ENCODE measurements at places on chromosomes 2 and 18.

DNA sequence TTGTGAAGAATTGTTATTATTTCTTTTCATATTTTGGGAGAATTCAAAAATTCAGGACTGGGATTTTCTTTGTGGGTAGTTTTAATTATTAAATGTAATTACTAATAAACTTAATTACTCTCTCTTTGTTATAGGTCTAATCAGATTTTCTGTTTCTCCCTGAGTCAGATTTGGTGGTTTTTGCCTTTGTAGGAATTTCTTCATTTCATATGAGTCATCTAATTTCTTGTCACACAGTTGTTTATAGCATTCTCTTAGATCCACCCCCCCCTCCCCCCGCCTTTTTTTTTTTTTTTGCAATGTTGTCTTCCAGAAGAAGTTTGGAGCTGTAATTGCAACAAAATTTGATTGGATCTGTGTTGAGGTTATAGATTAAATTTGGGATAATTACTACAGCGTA, 26.0 kb upstream of the GALR1 start:
- no peak for DNase-seq

- no peak for DNase-seq
Observed at GRCh38 chr18:61679836-61680235, 213.0 kb downstream of the RNF152 start.

DNA sequence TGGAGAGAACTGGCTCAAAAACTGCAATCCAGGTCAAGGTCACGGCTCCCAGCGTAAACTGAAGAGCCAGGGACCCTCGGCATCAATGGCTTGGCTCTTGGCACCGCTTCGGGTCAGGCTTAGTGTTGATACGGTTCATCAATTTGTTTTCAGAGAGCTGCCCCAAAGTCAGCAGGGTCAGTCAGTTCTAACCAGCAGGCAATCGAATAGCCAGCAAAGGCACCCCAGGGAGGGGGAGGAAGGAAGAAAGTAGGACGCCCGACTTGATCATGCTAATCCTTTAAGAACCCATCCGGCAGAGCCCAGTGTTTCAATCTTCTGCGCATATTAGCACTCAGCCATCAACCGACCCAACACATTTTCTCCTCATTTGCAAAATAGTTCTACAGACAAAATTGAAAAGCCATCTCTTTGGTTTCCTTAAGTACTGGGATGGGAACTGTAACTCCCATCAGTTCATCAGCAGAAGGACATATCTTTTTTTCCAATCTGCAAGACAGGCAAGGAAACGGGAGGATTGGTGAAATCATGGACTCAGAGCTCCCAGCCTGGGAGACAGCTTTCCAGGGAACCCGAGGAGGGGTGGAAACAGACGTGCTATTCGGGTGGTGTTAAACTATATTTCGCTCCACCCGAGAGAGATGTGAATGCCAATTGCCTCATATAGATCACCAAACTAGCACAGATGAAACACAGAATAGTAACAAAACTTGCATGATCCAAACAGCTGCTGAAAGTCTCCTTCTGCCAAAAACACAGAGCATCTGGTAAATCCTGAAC, 40.7 kb upstream of the CABLES1 start:
- no peak for DNase-seq

GRCh38 chr2:161650116-161651015, 26.1 kb downstream of the SLC4A10 start:
- DNase-seq: no peak

DNA sequence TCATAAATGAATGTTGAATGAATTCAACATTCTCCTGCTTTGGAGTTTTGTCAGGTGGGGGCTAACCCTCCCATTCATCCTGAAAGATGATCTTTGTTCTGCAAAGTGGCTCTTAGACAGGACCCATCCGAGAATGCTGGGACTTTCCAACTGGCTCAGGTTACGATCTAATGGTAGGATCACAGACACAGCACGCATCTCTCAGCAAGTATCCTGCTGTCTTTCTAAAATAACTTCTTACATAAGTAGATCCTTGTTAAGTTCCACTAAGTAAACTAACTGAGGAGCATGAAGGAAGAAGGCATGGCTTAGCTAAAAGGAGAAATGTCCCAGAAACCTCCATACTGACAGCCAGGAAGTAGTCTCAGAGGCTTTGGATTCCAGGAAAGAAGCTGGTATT, 23.7 kb downstream of the CYP27A1 start:
- no peak for DNase-seq

- DNase-seq: no peak
Observed at GRCh38 chr2:22907330-22907729, 477.6 kb upstream of the KLHL29 start.

- no peak for DNase-seq
Observed at GRCh38 chr2:16067866-16068551, 127.7 kb downstream of the MYCN start.

- no peak for DNase-seq
Observed at GRCh38 chr2:74332550-74333174, 10.6 kb downstream of the SLC4A5 start.

DNA sequence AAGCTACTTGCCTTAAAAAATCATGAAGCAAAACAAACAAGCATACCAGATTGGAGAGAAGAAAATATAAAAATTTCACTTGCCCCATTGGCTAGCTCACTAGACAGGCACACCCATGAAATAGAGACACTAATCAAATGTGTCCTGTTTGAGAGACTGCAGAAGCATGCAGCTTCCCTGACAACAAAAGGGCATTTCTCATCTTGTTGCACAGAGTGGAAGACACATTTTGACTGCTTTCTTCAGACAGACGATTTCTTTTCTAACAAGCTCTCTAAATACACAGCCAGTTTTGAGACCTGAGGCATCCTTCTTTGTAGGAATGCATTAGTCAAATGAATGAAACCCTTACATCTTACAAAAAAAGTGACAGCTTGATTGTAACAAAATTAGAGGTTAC, 1558.6 kb upstream of the NXPH2 start:
- DNase-seq: no peak

- DNase-seq: no peak
Observed at GRCh38 chr2:163011000-163011399, 172.4 kb upstream of the KCNH7 start.

GRCh38 chr2:36485521-36485920, 112.4 kb downstream of the FEZ2 start:
- DNase-seq: no peak

DNA sequence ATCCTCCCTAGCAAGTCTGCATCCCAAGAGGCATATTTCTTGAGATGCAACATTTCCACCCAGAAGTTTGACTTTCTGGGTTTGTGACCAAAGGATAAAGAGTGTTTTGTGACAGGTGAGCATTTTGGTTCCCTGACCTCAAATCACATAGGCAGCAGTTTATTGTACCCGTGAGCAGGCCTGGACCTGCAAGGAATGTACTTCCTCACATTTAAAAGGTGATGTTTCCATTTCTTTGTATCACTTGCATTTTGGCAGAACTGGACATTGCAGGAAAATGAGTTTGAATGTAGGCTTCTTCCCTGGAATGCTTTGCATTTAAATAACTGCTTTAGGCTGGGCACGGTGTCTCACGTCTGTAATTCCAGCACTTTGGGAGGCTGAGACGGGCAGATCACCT, 160.7 kb downstream of the ALPK2 start:
- DNase-seq: no peak

GRCh38 chr2:42351864-42352263, 9.2 kb downstream of the COX7A2L start:
- no peak for DNase-seq

- DNase-seq: no peak
Observed at GRCh38 chr2:224776795-224777558, 60.8 kb upstream of the CCDC195 start.

GRCh38 chr2:218501665-218502064, 66.5 kb downstream of the USP37 start:
- DNase-seq: no peak

GRCh38 chr18:46343931-46344372, 239.8 kb downstream of the HAUS1 start:
- peak; percentile 31 for DNase-seq

DNA sequence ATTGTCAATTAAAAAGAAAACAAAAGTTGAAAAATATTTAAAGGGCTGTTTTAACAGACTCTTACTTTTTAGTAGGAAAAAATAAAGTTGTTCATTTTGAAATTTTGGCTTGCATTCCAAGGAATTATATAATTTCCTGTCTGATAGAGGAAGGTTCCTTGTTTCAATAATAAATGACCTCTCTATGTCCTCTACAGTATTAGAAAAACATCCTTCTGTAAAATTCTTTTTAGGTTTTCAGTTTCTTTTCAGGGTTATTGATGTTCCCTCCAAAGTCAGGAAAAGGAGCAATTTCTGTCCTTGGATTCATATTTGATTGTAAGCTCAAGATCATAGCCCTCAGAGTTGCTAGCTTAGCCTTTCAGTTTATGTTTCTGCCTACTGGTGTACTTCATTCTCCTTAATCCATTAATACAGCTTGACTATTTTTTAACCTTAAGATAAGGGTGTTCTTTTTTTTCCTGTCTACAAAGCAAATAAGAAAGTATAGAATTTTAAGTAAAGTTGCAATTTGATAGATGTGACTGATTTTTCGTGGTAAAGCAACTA, 125.2 kb upstream of the COL3A1 start:
- DNase-seq: no peak

GRCh38 chr18:39692367-39693015, 2126.9 kb upstream of the CELF4 start:
- no peak for DNase-seq

- DNase-seq: no peak
Observed at GRCh38 chr2:190564838-190565237, 30.3 kb upstream of the NEMP2 start.

DNA sequence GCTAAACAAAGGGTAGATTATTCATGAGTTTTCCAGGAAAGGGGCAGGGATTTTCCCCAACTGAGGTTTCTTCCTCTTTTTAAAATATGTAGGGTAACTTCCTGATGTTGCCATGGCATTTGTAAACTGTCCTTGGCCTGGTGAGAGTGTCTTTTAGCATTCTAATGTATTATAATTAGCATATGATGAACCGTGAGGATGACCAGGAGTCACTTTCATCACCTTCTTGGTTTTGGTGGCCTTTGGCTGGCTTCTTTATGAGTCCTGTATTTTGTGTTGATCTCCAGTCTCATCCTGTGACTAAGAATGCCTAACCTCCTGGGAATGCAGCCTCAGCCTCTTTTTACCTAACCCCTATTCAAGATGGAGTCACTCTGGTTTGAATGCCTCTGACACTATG, 391.0 kb upstream of the LINC00305 start:
- no peak for DNase-seq

DNA sequence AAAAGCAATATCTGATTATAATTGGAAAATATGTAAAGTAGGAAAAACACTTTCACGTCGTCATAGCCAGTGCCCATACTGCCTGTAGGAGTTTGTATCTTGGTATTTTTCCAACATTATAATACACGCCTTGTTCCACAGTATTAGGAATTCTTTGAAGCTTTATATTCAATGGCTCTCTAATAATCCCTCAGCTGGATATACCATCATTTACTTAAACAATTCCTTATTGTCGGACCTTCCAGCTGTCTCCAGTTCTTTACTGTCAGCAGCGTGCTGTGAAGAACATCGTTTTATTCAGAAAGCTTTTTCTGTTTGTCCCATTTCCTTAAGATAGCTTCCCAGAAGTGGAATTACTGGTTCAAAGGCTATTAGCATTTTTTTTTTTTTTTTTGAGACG, 31.7 kb downstream of the ATP6V1C2 start:
- DNase-seq: no peak

GRCh38 chr2:145644820-145645302, 1124.9 kb upstream of the ZEB2 start:
- DNase-seq: no peak

DNA sequence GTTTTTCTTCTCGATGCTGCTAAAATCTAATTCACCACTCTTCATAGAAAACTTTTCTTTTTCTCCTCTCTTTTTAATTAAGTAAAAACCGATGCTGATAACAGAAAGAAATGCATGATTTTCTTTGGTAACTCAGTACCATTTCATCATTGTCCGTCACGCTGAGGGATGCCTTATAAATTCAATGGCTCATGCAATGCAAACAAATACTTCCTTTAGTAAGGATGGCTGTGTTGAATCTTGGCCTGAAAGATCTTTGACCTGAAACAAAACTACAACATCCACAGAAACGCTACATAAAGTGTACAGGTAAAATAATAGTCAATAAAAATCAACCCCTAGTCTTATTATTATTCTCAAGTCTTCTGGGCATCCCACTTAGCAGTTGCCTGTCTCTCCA, 261.4 kb downstream of the SLC8A1 start:
- DNase-seq: no peak

DNA sequence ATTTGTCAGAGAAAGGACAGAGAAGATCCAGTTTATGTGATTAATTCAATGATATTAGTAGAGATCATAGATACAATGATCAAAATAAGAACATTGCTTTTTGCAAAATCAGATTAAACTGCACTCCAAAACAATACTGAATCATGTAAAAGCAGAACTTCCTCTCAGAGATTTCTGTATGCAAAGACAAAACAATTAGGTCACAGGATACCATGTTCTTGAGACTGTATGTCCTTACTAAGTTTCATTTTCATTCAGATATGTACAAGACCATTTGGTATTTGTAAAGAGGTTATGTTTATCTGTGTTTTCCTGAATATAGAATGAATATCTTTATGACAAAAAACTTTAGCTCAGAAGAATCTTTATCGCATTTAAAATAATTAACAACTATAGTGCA, 161.8 kb downstream of the DLGAP1 start:
- DNase-seq: no peak

- no peak for DNase-seq
Observed at GRCh38 chr2:31214444-31214915, 2.8 kb downstream of the CAPN14 start.

- DNase-seq: peak; percentile 13
Observed at GRCh38 chr18:5197032-5197434, at the start of gene AKAIN1. Gene AKAIN1 (minus strand): TSS chr18:5197257. CDS start chr18:5197053, 204 bp downstream.

GRCh38 chr2:132441051-132441450, 24.4 kb downstream of the GPR39 start:
- no peak for DNase-seq

GRCh38 chr2:174014011-174014698, 49.0 kb upstream of the SP3 start:
- DNase-seq: no peak

- no peak for DNase-seq
Observed at GRCh38 chr2:76447294-76447693, 736.6 kb upstream of the GCFC2 start.

- no peak for DNase-seq
Observed at GRCh38 chr2:70939839-70940580, 4.3 kb downstream of the ATP6V1B1 start.

GRCh38 chr2:223196331-223196730, 144.3 kb downstream of the KCNE4 start:
- no peak for DNase-seq

- DNase-seq: no peak
Observed at GRCh38 chr2:165952741-165953211, 800 bp downstream of the TTC21B start.

GRCh38 chr2:24691806-24692205, 101.4 kb downstream of the PTRHD1 start:
- DNase-seq: no peak

- no peak for DNase-seq
Observed at GRCh38 chr2:239991689-239992314, 33.3 kb downstream of the NDUFA10 start.

GRCh38 chr2:191038241-191038725, 24.3 kb upstream of the STAT1 start:
- DNase-seq: no peak

GRCh38 chr18:26689226-26689879, 141.0 kb upstream of the KCTD1 start:
- DNase-seq: no peak

Measured in activated naive CD4-positive, alpha-beta T cell (primary cell).